ENCODE measurements at places on chromosomes 6 and 20.

DNA sequence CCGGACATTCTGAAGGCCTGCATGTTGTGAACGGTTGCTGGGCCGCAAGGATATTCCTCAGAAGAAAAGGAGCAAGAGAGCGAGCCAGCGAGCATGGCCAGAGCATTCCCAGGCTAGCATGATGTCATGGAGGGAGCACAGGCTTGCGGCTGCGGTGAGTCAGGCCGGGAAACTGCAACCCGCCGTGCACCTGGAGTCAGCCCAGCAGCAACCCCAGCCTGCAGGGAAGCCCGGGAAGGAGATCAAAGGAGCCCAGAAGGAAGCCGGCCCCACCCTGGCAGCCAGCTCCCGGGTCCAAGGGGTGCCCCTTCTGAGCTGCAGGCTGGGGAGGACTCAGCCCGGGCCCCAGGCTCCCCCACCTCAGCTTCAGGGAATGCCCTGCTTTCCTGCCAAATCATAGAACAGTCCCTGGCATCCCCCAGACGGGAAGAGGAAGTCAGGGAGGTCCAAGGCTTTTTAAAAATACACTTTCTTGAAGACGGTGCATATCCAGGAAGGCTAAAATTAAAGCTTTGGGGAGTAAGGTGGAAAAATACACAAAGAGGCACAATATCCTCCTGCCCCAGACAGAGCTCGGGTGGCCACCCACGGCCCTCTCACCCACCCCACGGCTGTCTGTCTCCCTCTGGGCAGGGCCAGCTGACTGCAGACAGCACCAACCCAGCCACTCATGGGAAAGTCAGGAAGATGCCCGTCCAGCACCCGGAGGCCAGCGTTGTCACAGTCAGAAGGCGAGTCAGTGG lies 53.7 kb downstream of the BMP7 start:
- DNase-seq = no peak

- DNase-seq = no peak
Measured at GRCh38 chr20:62555642-62556420, 80.0 kb upstream of the GATA5 start.

GRCh38 chr6:37021356-37022129 lies 16.1 kb downstream of the FGD2 start:
- no peak for DNase-seq

DNA sequence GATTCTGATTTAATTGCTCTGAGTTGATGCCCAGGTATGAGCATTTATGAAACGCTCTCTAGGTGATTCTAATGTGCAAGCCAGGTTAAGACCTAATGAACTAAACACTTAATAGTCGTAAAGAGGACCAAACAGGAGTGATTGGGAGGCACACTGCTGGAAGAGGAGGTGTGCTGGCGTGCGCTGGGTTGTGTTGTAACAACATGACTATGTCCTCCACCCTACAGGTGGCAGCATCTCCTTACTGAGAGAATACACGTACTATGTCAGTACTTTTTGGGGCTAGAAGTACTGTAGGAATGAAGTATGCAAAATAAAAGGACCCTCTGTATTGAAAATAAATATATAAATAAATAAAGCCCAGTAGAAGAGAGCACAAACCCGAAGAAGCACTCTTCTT lies 11.9 kb downstream of the C6orf89 start:
- DNase-seq = no peak

GRCh38 chr20:45892049-45892825 lies 1.1 kb downstream of the CTSA start:
- no peak for DNase-seq

GRCh38 chr6:73695619-73696421 lies at the start of gene CD109:
TSS of gene CD109 (plus strand) at chr6:73696203. CDS start at chr6:73696216, 13 bp downstream.
- DNase-seq = peak; percentile 12

DNA sequence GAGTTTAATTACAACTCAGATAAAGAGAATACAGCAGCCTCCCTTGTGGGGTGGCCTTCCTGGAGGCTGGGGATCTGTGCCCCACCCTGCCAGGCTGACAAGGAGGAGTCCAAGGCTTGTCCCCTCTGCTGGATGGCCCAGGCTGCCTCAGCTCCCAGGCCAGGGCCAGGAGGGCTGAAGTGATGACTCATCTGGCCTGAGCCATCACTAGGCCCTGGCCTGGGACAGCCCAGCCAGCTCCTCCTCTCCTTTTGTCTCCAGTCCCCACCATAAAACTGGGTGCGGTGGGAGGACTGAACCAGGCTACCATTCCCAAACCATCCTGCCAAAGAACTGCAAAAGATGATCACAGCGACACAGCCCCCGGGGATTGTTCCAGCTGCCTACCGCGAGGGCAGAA lies 15.0 kb downstream of the GRM4 start:
- no peak for DNase-seq

- DNase-seq = no peak
Measured at GRCh38 chr20:36572701-36573102, 695 bp upstream of the TGIF2 start.

DNA sequence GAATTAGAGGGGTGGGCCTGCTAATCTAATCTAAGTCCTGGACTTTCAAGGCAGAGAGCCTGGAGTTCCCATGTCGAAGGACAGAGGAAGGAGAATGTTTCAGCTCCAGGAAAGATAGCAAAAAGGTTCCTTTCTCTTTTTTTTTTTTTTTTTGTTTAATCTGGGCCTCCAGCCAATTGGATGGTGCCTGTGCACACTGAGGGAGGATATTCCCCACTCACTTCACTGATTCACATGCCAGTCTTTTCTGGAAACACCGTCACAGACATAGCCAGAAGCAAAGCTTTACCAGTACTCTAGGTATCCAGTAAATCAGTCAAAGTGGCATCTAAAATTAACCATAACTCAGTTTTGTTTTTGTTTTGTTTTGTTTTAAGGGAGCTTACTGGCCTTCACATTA lies 721.1 kb downstream of the TENT5A start:
- DNase-seq = no peak

DNA sequence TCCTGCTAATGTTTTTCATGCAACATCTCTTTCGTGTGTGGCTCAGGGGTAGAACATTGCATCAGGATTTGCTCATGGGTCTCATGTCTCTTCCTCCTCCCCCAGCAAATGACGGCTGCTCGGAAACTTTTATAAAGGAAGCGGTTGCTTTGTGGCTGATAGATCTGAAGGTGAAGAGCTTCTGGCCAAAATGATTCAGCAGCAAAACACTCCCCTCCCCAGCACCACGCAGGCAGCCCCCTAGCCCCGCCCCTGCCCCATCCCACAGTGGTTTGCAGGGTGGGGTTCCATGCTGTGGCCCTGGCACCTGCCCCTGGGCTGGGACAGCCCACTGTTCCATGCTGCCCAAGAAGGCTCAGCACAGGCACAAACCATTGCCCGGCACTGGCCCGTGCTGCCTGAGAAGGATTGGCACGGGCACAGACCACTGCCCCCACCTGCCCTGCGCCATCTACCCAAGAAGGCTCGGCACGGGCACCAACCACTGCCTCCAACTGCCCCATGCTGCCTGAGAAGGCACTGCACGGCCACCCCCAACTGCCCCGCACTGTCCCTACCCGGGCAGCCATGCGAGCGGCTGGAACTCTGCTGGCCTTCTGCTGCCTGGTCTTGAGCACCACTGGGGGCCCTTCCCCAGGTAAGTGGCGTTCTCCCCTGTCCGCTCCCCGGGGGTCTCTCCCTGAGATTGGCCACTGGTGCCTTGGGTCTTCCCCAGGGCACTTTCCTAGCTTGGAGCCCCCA lies at the start of gene CST7:
Gene CST7, plus strand, starts transcription at position 331 of the 741 bp plus-strand sequence. Its CDS starts 237 bp downstream, at position 568.
- no peak for DNase-seq

DNA sequence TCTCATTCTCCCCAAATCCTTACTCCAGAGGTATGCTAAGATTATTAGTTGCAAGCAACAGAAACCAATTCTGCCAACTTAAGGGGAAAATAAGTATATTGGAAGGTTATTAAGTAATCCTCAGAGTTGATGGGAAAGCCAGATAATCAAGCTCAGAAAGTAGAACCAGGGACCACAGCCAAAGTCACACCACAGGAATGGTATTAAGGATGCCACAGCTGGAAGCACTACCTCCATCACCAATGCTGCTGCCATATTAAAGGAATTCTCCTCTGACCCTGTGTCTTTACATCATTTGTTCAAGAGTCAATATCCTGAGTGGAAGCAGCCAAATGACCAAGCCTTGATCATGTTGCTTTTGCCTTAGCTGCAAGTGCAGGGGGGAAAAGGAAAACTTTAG lies 9.9 kb downstream of the PROCR start:
- DNase-seq = no peak

DNA sequence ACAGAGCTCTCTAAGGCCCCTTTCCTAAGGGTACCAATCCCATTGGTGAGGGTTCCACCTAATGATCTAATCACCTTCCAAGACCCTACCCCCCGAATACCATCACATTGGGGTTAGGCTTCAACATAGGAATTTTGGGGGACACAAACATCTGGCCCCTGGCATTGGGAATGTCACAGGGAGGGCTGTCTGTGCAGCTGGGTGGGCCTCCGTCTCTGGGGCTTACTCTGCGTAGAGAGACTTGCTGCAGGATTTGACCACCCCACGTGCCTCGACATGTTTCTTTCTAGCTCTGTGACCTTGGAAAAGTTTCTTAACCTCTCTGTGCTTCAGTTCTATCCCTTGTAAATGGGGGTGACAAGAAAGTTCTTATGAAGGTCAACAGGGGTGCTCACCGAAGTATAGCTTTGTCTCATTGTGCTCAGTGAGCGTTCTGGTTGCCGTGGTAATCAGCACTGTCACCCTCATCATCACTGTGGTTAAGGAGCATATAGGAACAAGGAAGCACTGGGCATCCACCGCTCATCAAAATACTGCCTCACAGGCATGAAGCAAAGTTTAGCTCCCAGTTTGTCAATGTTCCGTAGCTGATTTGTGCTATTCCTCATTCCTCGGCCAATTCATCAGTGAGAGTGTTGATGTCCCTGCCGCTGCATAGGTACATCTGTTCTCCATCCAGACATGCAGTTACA lies 152.8 kb downstream of the SYCP2 start:
- no peak for DNase-seq

DNA sequence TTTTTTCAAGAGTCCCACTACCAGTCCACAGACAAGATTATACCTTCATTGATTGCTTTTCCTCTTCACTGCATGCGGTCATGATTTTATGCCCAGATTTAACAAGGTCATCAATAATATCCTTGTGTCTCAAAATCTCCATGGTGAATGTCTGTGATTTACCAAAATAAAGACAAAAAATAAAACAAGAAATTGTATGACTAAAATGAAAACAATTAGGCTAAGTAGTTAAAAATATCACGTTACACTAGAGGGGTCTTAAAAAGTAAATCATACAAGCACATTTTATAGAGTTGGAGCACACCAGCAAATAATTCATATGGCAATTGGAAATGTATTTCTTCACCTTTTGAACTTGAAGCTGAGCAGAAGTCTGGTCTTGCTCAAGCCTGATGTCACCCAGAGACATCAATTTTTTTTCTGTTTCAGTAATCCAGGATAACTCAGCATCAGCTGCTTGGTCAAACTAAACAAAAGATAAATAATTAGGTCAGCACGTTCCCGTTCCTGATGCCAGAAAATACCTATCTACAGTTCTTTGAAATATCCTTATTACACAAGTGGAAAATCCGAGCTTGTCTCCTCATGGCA lies 125.4 kb downstream of the DST start:
- DNase-seq = peak; percentile 56
